ENCODE measurements at places on chromosomes 12 and 14.

- DNase-seq: no peak
Measured at GRCh38 chr12:95286713-95287112, 69.1 kb downstream of the VEZT start.

- DNase-seq: no peak
Measured at GRCh38 chr12:75699728-75700496, 188.5 kb upstream of the KRR1 start.

DNA sequence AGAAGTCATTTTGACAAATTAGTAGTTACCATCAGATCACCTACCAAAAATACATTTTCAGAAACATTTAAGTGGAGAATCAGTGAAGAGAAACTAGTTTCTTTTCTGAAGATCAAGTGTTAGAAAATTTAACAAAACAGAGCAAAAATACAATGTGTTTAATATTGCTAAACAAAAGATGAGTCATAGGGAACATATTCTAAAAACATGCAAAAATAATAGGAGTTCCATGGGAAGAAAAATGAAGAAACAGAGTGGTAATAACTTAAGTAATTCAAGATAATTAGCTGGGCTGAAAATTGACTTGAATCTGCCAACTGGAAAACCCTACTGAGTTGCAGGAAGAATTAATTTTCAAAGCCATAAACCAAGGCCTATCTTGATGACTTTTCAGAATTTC, 111.5 kb upstream of the KITLG start:
- no peak for DNase-seq

DNA sequence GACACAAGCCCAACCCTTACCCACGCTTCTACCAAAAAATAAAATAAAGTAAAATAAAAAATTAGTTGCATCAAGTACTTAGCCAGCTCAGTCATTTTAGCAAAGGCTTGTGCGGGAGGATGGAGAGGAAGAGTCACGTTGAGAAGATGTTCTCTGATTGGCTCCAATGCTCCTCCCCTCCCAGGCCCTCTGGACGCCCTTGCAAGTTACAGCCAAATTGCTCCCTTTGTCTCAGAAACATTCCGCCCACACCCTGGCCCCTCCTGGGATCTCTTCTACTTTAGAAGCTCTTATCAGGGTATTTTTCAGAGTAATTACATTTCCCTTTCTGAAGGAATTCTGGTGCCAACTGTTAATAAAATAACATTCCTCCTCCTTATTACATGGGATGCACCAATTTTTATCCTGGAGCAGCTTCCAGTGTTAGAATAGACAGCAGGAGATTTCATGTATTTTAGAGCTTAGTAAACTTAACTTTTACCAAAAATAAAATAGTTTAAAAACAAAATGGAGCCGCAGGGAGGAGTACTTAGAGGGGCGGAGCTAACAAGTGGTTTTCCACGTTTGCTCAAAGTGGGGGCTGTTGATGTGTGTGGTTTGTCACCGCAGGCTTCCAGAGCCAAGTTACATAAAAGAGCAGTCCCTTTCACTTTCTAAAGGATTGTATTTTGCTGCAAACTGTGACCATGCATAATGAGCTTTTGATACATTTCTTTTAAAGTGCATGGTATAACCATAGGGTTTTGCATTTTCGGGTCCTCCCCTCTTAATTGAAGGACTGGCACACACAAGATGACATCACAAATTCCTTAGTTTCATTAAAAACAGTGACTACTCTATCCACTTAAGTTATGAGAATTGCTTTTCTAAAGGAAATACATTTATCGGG, 71.7 kb upstream of the RAP1B start:
- peak; percentile 44 for DNase-seq

- DNase-seq: no peak
Measured at GRCh38 chr12:77600468-77600843, 230.2 kb upstream of the NAV3 start.

DNA sequence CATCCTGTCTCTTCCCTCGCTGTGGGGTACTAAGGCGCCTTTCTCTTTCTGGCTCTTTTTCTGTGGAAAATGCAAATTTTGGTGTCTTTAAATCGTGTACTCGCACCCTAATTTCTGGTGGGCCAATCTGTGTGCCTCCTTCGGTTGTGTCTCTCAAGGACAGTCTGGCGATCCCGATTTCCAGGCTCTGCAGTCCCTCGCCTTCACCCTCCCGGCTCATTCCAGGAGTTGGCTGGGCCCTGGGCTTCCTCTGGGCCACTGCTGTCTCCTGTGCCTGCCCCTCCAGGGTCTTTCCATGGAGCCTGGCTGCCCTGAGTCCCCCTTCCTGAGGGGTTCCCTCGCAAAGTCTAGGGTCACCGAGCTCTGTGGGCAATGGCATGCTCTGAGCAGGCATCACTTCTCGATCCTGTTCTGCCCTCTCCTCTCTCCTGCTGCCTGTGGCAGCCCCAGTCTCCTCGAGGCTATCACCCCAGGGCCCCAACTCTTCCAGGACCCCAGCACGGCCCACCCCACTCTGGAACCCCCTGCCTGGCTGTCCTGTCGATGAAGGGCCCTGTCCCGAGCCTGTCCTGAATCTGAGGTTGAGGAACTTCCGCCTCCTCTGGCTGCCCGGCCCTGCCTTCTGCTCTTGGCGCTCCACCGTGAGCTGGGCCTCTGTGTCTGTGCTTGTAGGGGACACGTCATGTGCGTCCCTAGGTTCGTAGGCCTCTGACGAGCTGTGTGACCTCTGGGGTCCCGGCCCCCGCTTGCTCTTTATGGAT, 24.1 kb downstream of the AHNAK2 start:
- no peak for DNase-seq

DNA sequence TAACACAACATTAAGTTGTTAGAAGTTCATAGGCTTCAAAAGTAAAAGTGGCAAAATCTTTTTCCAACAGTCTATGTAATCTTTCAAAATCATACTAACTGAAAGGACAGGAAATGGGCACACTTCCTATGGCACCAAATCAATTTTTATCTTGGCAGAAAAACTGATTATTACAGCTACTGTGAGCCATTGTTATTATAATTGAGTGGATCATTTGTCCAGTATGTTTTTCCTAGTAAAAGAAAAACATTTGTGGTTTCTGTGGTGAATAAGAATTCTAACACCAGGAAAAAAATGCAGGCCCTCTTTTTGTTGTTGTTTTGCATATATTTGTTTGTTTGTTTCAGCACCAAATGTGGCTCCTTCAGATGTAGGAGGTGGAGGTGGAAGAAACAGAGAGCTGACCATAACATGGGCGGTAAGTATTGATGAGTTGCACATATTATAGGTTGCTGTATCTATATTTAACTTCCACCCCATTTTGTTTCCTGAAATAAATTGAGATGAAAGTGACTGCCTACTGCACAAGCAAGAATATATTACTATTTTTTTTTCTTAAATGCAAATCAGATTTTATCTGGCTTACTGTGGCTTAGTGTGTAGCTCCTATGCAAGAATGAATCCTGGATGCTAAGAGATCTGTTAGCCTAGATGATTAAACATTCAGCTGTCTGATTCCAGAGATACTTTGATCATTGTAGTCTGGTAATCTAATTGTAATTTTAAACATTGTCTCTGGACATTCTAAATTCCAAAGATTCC, 174.1 kb upstream of the PDZRN4 start:
- DNase-seq: no peak

DNA sequence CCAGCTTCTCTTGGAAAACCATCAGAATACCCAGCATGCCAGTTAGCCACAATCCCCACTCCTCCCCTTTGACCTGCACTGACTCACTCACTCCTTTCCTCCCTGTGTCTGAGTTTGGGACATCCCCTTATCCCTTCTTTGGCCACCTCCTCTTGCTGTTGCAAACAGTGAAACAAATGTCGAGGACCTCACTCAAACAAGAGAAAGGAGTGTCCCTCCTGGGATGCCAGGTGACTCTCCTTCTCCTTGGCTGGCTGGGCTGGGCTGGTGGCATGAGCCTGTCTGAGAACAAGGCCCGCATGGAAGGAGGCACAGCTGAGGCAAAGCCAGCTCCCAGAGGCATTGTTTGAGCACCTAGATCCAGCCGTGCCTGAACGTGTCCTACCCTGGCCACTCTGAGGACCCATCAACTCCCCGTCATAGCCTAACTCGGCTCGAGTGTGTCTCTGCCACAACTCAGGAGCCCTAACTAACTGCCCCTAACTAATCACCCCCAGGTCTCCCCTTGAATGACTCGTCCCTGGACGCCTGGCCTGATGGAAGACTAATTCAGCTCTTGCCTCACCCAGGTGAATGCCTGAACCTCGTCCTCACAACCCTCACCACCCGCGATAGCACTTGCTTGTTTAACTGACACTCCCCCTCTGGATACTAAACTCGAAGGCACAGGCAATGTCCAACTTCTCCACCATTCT, 43.0 kb downstream of the NCOR2 start:
- DNase-seq: no peak

DNA sequence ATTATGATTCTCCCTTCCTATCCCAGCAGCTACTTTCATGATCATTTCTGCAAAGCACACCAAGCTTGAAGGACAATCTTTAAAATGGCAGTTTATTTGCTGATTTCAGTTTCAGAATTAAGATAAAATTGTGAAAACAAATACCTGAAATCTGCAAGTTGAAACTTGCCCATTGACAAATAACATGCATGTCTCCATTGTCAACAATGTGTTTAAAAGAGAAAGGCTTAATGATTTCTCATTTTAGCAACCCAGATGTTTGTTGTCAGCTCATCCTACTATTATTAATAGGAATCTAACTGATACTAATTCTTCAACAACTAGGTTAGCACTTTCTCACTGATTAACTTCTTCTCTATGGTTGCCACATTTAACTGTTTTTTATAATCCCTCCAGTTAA, 474.6 kb downstream of the PRKD1 start:
- DNase-seq: no peak

- no peak for DNase-seq
Measured at GRCh38 chr14:63782683-63783389, 55.0 kb upstream of the SGPP1 start.

DNA sequence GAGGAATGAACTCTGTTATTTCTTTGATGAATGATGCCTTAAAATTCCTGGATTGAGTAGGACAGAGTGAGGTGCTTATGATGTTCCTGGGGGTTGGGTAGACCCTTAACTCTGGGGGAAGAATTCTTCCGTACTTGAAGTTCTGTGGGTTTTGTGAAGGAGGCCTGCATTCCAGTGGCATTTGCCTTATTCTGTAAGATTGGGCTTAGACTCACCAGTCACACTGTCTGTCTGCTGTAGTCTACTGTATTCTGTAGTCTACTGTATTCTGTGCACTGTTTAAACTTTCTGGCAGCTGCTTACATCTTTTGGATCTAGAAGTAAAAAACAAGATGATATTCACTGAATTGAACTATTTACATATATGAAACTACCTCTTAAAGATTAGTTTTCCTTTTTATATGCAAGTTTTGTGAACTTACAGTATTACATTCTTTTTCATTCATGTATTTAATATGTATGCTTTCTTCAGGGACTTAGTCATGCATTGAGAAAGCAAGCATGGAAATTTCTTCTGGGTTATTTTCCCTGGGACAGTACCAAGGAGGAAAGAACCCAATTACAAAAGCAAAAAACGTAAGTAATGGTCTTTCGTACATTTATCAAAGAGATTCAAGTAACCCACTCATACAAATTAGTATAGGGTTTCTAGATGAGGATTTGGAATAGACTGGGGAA, 42.3 kb upstream of the TPH2 start:
- DNase-seq: no peak

DNA sequence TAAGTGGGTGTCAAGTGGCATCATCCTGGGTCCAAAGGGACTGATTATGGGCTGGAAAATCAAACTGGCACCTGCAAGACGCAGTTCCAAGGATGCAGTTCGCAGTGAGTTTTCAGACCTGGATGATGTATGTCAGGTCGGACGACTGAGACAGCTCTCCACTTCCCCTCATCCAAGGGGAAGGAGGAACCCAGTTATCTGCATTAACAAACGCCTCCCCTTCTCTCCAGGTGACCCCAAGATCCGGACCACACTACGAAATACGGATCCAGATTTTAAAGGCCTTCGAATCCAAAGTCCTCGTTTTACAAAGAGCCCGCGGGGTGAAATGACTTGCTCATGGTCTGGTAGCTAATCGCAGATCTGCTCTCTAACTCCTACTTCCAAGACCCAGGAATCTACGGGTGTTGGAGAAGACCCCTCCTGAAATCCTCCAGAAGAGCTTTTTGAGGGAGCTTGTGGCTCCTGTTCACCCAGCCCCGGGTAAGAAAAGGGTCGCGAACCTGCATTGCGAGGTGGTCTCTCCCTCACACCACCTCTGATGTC, 460 bp upstream of the SYNE2 start:
- DNase-seq: no peak

DNA sequence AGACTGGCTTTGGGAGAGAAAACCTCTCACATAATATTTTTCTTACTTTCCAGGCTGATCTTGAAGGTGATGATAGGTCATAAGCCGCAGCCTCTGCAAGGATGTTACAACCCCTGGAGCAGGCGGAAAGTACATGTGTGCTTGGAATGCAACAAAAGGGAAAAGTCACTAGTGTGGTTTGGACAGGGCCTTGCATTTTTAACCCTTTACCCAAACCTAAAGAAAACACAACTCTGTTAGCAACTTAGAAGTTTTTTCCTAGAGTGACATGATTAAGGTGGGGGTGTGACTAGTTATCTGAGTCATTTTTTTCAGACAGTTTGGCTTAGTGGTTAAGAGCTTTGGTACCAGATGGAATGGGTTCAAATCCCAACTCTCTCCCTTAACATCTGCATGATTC, 97.0 kb downstream of the TMEM30B start:
- DNase-seq: no peak

DNA sequence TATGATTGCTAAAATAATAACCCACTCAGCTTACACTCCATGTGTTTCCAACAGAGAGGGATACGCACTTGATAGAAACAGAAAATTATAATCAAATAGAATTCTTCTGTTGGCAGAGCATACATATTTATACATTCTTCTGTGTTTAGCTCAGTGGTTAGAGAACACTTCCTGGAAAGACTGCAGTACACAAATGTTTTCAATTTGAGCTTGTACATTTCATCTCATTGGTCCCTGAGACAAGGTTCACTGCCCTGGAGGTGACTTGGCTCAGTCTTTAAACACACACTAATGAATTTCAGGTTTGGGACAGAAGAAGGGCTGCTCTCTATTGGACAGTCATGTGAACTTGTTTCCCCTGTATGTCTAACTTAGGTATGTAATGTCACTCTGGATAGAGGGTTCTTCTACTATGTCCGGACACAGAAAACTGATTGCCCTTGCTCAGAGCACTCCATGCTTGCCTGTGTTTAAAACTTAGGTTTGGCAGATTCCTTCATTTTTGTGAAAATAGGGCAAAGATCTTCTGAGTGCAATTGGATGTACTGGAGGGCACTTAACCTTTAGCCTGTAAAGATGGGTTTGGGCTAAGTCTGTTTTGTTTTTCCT, 22.9 kb downstream of the PROX2 start:
- DNase-seq: no peak

DNA sequence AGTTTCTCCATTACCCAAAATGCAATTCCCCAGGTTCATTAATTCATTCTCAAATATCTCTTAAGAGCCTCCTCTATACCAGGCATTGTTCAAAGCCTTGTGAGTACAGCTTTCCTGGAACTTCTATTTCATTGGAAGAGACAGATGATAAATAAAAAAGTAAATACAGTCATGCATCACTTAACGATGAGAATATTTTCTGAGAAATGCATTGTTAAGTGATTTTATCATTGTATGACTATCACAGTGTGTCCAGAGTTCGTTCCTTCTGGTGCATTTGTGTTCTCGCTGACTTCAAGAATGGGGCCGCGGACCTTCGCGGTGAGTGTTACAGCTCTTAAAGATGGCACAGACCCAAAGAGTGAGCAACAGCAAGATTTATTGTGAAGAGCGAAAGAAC, 66.0 kb downstream of the ANO4 start:
- no peak for DNase-seq
